ENCODE measurements at places on chromosomes 6 and 20.

GRCh38 chr6:134420614-134421181, 102.8 kb upstream of the SGK1 start:
- DNase-seq, result peak; percentile 74

- no peak for DNase-seq
Measured at GRCh38 chr6:109282756-109283155, 99.5 kb downstream of the CD164 start.

DNA sequence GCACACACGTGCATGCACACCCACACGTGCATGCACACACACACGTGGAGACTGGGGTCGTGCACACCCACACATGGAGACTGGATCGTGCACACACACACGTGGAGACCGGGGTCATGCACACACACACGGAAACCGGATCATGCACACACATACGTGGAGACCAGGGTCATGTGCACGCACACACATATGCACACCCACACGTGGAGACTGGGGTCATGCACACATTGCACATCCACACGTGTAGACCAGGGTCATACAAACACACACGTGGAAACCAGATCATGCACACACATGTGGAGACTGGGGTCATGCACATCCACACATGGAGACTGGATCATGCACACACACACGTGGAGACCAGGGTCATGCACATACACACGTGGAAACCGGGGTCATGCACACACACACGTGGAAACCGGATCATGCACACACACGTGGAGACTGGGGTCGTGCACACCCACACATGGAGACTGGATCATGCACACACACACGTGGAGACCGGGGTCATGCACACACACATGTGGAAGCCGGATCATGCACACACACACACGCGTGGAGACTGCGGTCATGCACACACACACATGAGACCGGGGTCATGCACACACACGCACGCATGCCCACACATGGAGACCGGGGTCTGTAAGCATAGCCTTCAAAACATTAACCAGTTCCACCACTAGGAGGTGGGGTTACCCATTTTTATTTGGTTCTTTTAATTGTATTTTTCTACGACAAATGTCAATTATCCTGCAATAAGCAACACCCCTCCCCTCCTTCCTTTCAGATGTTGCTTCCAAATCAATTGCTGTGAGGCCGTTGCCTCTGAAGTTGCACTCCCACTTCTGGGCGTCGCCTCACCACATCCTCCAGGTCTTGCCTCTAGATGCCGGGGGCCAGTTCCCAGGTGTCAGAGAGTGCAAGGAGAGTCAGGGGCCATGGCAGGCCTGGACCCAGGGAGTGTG, 95.8 kb downstream of the TMEM242 start:
- no peak for DNase-seq

- no peak for DNase-seq
Measured at GRCh38 chr6:90086517-90086916, 192.2 kb downstream of the GJA10 start.

- peak; percentile 70 for DNase-seq
Measured at GRCh38 chr6:128731249-128732165, 151.4 kb upstream of the LAMA2 start.

- peak; percentile 65 for DNase-seq
Measured at GRCh38 chr6:79630883-79631692, at the start of gene SH3BGRL2. Gene SH3BGRL2 (plus strand): TSS chr6:79631329. CDS start chr6:79631462, 133 bp downstream.

GRCh38 chr6:121309768-121310469, 24.4 kb downstream of the TBC1D32 start:
- peak; percentile 60 for DNase-seq

Measured in cardiac fibroblast (primary cell).